ENCODE measurements at places on chromosomes 1 and 21.

DNA sequence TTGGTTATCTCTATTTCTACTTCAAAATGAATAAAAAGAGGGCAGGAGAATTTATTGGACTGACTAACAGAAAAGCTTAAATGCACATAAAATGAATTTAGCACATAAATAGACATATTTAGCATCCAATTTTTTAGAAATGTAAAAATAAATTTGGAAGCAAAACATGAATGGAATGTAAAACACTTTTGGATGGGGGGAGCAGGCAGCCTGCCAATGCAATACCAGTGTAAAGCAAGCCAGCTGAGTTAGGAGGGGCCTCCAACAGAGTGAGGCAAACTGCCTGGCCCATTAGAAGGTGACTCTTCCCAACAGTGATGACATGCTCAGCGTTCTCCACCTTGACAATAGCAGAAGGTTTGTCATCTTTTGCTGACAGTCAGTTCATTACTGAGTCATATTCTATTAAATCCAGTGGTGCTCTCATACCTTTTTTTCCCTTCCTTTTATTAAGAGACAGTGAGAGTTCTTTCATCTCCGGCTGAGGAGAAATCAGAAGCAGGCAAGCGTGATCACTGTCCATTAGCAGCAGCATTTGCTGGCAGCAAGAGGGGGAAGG lies 19.5 kb upstream of the EXO1 start:
- peak; percentile 45 for DNase-seq

DNA sequence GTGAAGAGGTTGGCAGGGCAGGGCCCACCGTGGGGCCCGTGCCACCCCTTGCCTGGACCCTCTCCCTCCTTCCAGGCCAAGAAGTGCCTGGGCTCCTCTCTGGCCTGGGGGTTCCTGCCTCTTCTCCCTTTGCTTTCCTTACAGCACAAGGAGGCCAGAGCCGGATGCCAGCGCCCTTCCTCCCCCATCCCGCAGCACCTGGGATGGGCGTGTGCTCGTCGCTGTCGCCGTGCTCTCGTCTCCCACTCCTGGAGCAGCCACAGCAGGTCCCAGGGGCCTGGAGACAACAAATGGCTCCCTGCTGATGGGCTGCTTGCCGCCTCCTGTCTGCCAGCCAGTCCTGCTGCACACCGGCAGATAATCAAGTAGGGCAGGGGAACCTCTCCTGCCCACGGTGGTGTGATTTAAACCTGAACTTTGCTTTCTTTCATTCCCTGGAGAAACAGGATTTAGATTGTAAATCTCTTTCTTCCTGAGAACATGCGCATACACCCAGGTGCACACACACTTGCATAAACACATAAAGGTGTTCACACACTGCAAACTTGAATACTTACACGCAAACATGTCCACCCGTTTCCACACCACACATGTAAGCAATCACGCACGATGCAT lies 50.8 kb upstream of the POU3F1 start:
- no peak for DNase-seq

GRCh38 chr1:212207822-212208520 lies 77.2 kb upstream of the PPP2R5A start:
- DNase-seq = no peak

GRCh38 chr1:181424786-181425403 lies 58.4 kb upstream of the CACNA1E start:
- DNase-seq = peak; percentile 52
